ENCODE measurements at places on chromosomes 2 and 18.

- DNase-seq: no peak
These were observed 61.8 kb upstream of the VPS54 start for GRCh38 chr2:64081046-64081445.

DNA sequence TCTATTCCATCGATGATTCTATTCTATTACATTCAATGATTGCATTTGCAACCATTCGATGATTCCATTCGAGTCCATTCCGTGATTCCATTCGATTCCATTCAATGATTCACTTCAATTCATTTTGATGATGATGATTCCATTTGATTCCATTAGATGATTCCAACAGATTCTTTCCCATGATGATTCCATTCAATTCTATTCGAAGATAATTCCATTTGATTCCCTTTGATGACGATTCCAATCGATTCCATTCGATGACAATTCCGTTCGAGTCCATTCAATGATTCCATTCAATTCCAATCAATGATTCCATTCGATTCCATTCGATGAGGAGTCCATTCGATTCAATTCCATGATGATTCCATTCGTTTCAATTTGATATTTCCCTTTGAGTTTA lies 1088.8 kb downstream of the RPIA start:
- DNase-seq: no peak

DNA sequence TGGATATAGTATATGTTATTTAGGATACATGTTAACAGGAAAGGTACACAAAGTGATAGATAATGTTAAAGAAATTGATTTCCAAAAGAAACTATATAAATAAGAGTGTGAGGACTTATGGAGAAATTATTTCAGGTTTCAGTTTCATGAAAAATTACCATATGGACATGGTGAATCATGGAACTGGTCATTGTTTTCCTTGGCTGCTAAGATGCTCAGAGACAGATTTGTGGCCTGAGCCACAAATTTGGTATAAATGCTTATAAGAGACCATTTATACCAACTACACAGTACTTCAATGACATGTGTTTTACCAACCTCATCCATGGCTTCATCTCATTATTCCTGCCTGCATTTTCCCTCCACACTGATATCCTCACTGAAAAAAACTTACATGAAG lies 188.1 kb downstream of the FMNL2 start:
- no peak for DNase-seq

DNA sequence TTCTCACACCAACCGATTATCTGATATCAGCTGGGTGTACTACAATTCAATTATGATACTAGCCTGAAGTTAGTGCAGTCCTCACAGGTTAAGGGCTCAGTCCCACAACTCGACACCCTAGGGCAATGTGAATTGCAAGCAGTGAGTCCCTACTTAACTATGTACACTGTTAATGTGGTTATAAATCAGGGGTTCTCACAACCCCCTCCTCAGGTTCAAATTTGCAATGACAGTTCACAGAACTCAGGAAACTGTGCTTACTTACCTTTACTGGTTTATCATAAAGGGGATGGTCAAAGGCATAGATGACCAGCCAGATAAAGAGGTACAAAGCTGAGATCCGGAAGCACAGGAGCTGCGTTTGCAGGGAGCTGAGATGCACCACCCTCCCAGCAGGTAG lies 1379.1 kb upstream of the CDH2 start:
- no peak for DNase-seq

- no peak for DNase-seq
These were observed 184.2 kb downstream of the CTIF start for GRCh38 chr18:48723016-48723415.

Data from vagina (tissue), 2 donors.